ENCODE measurements at places on chromosomes 12 and 14.

DNA sequence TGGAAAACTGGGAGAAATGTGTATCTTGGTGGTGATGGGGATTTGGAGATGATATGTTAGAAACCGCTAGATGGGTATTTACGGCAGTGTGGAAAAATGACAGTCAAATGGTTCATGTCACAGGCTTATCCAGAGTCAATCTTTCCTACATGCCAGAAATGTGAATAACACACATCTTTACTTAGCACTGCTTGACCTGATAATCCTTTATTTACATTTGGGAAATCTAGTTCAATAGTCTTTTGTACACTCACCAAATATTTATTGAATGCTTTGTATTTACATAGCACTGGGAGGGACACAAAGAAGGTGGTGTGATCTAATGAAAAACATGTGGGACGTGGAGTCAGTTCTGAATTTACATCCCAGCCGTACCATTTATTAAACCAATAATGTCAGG is 208.2 kb downstream of the DIO2 start:
- DNase-seq = no peak

GRCh38 chr14:24059841-24060388 is 8.1 kb downstream of the CARMIL3 start:
- DNase-seq = no peak

GRCh38 chr12:67002720-67003119 is 266.4 kb upstream of the CAND1 start:
- no peak for DNase-seq

DNA sequence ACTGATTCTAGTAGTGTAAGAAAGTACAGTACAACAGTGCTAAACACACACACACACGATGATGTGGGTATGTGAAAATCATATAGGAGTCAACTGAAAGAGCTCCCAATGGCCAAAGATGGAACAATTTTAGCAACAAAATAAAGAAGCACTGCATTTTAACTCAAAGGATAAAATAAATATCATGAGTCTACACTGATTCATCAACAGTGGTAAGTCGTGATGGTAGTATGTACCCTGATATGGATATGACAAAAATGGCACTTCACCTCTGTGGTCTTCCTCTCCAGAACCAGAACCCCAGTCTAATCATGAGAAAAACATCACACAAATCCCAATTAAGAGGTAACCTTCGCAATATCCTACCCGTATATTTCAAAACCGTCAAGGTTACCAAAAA is 41.4 kb upstream of the TBPL2 start:
- no peak for DNase-seq

DNA sequence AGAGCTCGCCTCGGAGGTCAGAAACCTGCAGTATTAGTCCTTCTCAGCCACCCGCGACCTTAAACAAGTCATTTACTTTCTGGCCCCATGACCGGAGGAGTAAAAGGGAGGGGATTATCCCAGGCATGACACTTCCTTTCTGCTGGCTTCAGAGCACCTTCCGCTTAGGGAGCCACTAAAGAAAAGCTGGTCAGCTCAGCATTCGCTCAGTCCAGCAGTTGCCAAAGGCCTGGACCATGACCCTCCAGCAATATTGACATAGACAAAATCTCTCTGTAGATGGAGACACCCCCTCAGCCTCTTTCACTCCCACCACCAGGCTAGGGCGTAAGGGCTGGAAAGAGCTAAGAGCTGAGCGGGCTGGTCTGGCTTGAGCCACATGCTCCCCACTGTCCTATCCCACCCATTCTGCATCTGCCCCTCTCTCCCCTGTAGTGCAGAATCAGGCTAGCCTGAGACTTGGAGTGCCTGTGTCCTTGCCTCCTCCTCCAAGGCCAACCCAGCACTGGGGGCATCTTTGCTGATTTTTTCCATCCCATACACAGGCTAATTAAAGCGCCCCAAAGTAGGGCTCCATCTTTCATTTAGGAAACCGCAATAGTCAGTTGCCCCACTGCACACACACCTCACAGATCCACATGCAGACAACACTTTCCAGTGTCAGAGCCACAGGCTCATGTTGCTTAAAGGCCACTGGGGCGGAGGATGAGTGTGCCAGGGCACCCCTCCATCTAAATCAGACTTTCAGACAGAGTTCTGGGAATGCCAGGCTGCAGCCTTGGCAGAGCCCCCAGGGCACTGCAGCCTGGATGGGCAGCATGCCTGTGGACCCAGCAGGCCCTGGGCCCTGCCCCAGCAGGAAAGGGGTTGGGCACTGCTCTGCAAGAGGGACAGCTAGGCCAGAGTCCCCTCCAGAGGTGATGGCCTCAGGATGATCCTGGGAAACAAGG is 4.0 kb upstream of the CPNE6 start:
- no peak for DNase-seq

GRCh38 chr12:2745655-2746054 is 49.1 kb upstream of the FKBP4 start:
- DNase-seq = no peak

- DNase-seq = no peak
Measured at GRCh38 chr14:91332986-91333649, 84.5 kb downstream of the CCDC88C start.

- no peak for DNase-seq
Measured at GRCh38 chr14:60922050-60922449, 58.8 kb downstream of the TRMT5 start.

GRCh38 chr12:115377779-115378178 is 693.8 kb upstream of the TBX3 start:
- no peak for DNase-seq

DNA sequence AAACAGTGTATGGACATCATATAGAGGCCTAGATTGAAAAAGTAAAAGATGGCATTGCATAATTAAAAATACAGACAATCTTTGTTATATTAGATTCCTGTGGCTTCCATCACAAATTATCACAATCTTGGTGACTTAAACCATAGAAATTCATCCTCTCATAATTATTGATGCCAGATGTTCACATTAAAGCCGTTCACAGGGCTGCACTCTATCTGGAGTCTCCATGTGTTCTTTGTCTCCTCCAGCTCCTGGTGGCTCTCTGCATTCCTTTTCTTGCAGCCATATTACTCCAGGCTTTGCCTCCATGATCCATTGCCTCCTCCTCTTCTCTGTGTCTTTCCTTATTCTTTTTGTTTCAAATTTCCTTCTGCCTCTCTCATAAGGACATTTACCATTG is 875.7 kb upstream of the USP15 start:
- no peak for DNase-seq

DNA sequence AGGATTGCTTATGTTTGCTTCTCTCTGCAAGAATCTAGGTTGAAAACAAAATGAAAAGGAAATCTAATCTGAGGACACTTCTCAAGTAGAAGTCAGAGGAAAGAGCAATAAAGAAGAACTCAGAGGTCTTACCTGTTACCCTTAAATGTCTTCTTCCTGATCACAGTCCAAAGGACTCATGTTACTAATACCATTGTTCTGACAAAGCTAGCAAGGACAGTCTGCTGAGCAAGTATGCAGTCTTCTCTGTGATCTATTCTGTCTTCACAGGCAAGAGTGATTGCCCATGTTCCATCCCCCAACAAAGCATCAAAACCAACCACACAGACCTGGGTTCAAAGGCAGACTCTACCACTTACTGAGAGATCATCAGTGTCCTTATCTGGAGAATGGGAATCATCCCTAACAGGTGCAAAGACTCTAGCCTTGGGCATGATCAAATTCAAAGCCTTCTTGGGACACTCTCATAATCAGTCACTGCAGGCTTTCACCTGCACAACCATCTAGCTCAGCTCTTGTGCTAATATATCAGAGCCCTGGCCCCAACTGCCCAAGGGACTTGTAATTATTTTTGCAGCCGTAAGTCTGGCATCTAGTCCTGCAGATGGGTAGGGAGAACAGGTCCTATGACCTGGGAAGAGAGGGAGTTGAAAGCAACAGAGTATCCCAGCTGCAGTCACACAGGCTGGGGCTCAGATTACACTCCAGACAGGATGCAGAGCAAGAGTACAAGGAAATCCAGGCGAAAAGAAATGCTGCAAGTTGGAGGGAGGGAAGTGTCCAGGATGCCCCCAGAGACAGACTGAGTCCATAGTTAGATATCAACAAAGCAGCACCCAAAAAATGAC is 97.9 kb upstream of the NUDT4 start:
- no peak for DNase-seq

GRCh38 chr14:90412058-90412457 is 15.2 kb downstream of the CALM1 start:
- no peak for DNase-seq

- no peak for DNase-seq
Measured at GRCh38 chr12:105967038-105967776, 171.5 kb downstream of the NUAK1 start.

DNA sequence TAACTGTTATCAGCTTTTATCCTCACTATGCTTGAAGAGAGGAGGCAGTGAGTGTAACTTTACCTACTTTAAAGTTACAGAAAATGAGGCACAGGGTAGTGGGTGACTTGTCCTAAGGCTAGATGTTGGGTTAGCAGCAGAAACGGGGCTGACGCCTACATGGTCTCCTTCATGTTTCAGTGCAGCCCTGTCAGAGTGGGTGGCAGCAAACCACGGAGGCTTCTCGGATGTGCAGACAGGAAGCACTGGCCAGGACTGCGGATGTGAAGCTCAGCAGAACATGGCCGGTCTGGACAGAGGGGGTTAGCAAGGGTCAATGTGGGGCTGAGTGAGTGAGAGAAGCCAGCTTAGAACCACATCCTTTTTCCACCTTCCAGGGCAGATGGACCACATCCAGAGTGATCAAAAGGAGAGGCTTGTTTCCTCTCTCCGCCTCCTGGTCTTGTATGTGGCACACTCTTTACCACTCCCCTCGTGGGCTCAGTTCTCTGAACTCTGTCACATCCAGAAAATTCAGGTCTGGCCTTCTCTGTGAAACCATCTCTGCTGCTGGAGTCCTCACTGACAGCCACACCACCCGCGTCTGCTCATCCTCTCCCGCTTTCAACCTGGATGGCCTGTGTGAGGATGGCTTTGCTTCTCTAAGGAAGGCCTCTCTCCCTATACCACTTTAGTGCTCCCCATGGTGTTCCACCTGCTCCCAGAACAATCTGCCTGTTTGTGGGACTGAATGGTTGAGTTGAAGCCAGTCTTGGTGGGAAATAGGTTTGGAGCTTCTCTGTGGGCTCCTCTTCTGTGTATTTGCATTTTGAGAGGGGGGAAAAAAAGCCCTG is 14.1 kb downstream of the SUSD6 start:
- DNase-seq = peak; percentile 65

DNA sequence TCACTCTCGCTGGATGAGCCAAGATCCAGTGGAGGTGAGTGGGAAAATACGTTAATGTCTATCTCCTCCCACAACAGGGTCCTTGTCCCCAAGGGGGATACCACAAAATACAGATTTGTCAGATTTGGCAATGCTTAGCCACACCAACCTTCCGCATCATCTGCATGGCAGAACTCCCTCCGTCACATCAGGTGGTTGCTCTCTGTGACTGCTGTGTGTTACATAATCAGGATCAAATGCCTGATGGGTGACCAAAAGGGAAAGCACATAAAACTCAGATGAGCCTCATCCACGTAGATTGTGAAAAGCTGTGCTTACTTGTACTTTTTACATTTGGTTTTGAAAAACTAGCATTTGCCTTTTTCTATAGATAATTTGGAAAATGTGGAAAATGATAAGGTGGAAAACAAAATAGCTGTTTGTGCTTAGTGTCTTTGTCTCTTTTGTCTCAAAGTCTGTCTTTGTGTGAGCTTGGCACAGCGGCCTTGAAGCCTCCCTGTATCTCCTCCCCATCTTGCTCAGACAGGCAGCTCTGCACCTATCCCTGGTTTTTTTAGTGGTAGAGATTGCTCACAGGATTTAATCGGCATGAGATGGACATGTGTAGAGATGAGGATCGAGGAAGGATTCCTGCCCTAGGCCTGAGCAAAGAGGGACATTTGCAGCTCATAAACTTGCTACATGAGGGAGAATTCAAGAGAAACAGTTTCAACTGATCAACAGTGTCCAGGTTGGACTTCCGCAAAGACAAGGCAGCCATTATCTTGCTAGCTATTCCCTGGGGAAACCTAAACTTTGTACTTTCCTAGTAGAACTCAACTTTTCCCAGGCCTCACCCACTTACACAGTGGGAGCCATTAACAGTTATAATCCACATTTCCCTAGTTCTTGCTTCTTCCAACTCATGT is 3.6 kb upstream of the FGF6 start:
- no peak for DNase-seq

GRCh38 chr12:68462803-68463202 is 130.6 kb upstream of the MDM1 start:
- no peak for DNase-seq

DNA sequence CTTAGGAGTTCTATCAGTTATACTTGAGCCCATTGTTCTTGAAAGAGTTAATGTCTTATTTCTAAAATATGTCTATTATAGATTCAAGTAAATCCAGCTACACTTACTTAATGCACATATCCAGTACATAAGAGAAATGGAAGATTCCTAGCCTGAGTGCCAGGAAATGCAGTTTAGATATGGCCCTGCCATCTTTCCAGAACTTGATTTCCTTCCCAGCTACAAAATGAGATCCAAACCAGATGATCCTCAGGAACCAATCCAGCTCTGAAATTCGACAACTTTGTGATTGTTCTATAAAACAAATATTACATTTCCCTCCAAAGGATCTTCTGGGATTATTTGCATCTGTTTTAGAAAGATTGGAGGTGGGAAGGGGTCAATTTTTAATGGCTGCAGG is 317.3 kb upstream of the GARIN6 start:
- no peak for DNase-seq

GRCh38 chr12:105032703-105033357 is 46.7 kb downstream of the NOPCHAP1 start:
- DNase-seq = no peak

DNA sequence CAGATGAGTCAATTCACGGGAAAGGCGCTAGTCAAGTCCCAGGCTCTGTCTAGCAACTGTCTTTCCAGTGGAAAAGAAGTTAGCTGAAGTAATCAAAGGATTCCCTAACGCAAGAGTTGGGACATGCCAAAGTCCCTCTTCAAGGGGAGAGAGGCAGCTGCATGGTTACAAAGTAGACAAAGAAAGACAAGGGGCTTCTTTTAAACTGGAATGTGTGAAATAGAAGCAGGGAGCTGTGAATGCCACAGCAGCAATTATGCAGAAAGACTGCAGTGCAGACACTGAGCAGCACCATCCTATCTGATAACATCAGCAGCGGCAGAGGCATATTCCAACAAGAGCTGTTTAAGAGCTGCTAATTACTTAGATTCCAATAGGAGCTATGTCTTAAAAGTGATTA is 12.5 kb upstream of the CIPC start:
- DNase-seq = no peak

DNA sequence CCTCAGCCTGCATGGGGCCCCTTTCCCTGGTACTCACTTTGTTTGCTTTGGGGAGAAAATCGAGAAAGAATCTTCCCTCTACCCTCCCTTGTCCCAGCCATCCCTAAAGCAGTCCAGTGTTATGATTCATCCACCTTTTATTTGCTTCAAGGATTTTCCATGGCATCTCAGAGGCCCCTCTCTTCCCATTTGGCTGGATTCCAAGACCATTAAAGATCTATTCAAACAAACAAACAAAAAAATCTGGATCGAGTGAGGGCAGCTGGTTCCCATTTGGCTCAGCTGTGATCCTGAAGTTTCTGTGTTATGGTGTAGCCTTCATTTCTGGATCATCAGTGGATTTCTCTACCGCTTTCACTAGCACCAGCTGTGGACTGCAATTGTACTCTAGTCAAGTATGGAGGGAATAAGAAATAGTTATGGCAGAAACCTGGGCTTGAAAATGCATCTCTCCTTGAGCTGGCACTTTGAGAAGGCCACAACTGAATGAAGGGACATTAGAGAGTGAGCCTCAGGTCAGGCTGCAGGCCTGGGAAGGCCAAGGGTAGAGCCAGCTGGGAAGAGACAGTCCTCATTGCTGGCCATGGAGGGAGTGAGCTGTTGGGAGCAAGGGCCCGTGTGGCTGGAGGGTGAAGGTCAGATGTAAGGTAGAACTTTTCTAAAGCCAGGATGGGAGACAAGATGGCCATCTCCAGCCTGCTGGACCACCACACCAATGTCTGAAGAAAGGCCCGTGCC is 13.7 kb downstream of the KRT71 start:
- no peak for DNase-seq

Measured in activated CD4-positive, alpha-beta T cell treated with anti-CD3 and anti-CD28 coated beads, Interleukin-2, amount 50 U/mL, for 24 hours (primary cell).